Upper lobe of right lung (tissue), 1 donor: ENCODE measurements at places on chromosomes 2 and 18. TPM values are rescaled to one million over a fixed set of nuclear protein-coding genes. Genes with fewer than 3 reads are reported as not detected.

LINC00305 gene
- total RNA-seq: not detected

RGPD3 gene
- 0.12 TPM for total RNA-seq

GPR45 gene
- not detected for total RNA-seq

CD207 gene
- 3.6 TPM for total RNA-seq

PROM2 gene
- total RNA-seq: 6.0 TPM

CDH7 gene
- not detected for total RNA-seq

NTSR2 gene
- total RNA-seq: not detected

GRCh38 chr18:59502274-59503175, 143.5 kb upstream of the LMAN1 start:
- H3K4me1 ChIP-seq: no peaks in the 10 kb centered on the region
- H3K36me3 ChIP-seq: no peaks in the 10 kb centered on the region
- H3K27ac ChIP-seq: peak overlapping the region; percentile 74
- H3K4me3 ChIP-seq: no peak overlapping the region

DNA sequence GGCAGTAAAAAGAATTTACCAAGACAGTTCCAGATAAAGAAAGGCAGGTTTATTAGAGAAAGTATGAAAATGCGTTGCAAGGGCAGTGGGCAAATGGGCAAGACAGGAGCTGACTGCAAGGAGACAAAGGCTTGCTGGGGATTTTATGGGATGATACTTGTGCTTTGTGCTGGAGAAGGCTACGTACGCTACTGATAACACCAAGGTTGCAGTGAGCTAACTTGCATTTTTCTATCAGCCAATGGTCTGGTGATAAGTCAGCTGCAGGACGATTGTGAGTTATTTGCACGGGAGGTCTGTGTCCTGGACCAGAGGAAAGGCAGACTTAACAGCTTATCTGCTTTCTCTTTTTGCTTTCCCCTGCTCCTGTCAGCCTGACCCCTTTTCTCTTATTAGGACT, 116.5 kb downstream of the PMS1 start:
- no peak for DNase-seq
- no peaks in the 10 kb centered on the region for H3K36me3 ChIP-seq
- no peak overlapping the region for H3K4me3 ChIP-seq
- H3K27me3 ChIP-seq: no peaks in the 10 kb centered on the region

DNA sequence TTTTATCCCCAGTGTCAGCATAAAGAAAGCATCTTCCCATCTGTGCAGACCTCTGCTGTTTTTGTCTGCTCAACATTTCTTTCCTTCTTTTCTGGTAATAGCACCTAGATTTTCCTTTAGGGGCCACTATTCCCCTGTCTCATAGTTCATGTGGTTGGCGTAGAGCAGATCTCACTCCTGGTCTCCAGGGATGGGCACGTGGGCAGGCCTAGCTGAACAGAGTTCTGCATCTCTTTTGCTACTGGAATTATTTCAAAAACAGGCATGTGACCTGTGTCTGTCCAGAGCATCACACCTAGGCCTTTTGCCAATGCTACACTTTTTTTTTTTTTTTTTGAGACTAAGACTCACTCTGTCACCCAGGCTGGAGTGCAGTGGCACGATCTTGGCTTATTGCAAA, 17.7 kb upstream of the ICOS start:
- DNase-seq: no peak
- no peaks in the 10 kb centered on the region for H3K4me1 ChIP-seq
- no peaks in the 10 kb centered on the region for H3K36me3 ChIP-seq
- no peaks in the 10 kb centered on the region for H3K27me3 ChIP-seq
- H3K4me3 ChIP-seq: no peak overlapping the region

DNA sequence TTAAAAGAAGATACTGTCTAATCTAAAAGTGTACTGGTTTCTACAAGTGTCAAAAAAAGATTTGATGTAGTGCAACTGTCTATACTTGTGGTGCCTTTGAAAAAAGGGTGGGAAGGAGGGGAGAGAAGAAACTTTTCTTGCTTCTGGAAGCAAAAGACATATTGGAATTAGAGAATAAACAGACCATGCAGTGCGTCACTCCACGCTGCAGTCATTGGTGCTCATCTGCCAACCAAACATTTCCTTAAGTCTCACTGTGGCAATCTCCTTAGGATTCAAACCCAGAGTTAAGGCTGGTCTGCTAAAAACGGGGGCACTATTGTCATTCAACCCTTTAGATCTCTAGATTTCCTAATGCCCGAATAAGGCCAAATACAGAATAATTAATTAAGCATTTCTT, 50.9 kb downstream of the PELI1 start:
- H3K27ac ChIP-seq: no peak overlapping the region
- no peak overlapping the region for H3K4me3 ChIP-seq
- DNase-seq: no peak
- peaks cover 3% of the 10 kb centered on the region for H3K4me1 ChIP-seq

DNA sequence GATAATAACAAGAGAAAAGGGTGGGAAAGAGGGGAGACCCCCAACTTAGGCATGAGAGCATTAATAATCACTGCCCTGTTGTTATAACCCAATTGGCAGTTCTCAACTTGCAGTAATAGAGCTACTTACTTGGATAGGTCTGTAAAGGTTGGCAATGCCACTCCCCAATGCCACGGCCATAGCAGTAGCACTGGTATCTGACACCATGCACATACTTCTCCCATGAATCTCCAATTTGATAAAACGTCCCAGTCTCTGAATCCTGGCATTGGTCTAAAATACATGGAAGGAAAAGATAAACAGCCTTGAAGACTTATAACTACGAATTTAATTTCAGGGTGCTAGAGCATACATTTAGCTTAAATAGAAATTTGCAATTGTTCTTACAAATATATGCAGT, 16.8 kb downstream of the FN1 start:
- H3K27ac ChIP-seq: peak overlapping the region; percentile 2
- H3K27me3 ChIP-seq: no peaks in the 10 kb centered on the region
- no peak overlapping the region for H3K4me3 ChIP-seq
- H3K4me1 ChIP-seq: no peaks in the 10 kb centered on the region
- H3K36me3 ChIP-seq: peaks cover 24% of the 10 kb centered on the region

DNA sequence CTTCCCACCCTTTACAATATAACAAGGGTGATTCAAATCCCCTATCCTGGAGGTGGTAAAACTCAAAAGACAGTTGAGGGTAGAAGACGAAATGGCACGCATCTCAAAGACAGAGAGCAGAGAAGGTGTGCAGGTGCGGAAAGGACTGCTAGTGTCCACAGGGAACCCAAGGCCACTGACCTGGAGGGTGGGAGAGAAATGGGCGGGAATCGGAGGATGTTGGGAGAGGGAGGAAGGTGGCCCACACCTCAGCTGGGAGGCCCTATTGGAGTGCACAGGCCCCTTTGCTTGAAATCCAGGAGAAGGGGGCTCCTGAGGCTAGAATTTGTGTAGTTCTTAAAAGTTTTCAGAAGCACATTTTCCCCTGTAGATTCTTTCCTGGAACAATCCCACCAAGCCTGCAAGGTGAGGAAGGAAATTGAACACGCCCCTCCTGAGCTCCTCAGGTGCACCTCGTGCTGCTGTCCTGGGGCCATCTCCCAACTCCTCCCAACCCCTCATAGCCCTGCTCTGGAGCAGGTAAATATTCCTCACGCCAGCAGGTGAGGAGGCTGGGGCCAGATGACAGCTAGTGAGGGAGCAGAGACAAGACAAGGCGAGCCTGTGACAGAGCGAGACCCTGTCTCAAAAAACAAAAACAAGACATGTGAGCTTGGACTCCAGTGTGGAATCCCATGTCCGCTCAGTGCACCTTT, 99.3 kb downstream of the MCFD2 start:
- H3K4me3 ChIP-seq: no peak overlapping the region
- DNase-seq: no peak
- no peaks in the 10 kb centered on the region for H3K36me3 ChIP-seq
- H3K27ac ChIP-seq: no peak overlapping the region
- H3K27me3 ChIP-seq: no peaks in the 10 kb centered on the region
- H3K4me1 ChIP-seq: peaks cover 62% of the 10 kb centered on the region

GRCh38 chr2:15780912-15781574, 159.3 kb upstream of the MYCN start:
- no peak overlapping the region for H3K27ac ChIP-seq
- H3K4me3 ChIP-seq: no peak overlapping the region
- no peaks in the 10 kb centered on the region for H3K36me3 ChIP-seq
- H3K4me1 ChIP-seq: no peaks in the 10 kb centered on the region

- no peak overlapping the region for H3K27ac ChIP-seq
- H3K4me3 ChIP-seq: no peak overlapping the region
- no peak for DNase-seq
- H3K27me3 ChIP-seq: no peaks in the 10 kb centered on the region
Measured at GRCh38 chr18:22296304-22296703, 121.4 kb downstream of the CTAGE1 start.

DNA sequence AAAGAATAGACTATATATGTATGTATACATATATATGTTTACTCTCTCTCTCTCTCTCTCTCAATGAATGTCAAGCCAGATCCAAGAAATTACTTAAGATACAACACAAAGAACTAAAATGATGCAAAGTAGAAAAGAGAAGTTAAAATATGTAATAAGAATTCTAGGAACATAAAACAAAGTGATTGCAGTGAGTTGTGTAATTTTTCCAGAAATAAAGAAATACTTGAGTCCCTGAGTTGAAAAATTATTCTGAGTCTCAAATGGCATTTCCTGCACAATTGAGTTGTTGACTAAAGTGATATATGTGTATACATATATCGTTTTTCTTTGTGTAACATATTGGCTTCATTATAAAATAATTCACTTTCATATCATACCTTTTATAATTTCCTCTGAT, 262.4 kb downstream of the INSIG2 start:
- no peaks in the 10 kb centered on the region for H3K4me1 ChIP-seq
- H3K36me3 ChIP-seq: no peaks in the 10 kb centered on the region
- DNase-seq: no peak
- no peak overlapping the region for H3K27ac ChIP-seq
- H3K4me3 ChIP-seq: no peak overlapping the region
- no peaks in the 10 kb centered on the region for H3K27me3 ChIP-seq

- H3K4me1 ChIP-seq: peaks cover 4% of the 10 kb centered on the region
- H3K36me3 ChIP-seq: peaks cover 96% of the 10 kb centered on the region
- no peak overlapping the region for H3K27ac ChIP-seq
- H3K4me3 ChIP-seq: no peak overlapping the region
- no peak for DNase-seq
- no peaks in the 10 kb centered on the region for H3K27me3 ChIP-seq
Measured at GRCh38 chr18:23536204-23536603, 32.9 kb downstream of the RMC1 start.

DNA sequence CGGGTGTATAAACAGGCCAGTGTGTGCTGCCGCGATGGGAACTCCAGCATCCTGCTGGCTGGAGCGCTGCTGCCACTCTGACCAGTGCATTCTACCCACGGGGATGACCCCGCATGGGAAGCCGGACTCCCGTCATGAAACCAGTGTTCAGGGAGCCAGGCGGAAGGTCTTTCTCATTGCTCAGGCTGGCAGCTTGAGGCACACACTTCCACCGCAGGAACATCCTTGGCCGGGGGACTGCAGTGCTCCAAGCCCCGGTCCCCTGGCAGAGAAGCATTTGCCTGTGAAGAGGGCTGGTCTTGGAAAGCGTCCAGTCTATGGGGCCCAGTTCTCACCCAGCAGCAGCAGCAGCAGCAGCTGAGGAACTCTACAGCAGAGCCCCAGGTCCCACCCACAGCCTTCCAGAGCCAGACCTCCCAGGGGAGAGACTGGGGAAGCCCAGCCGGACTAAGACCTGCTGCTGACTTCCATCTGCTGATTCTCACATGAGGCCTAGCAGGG, 235.9 kb downstream of the KLHL29 start:
- H3K4me3 ChIP-seq: no peak overlapping the region
- peaks cover 23% of the 10 kb centered on the region for H3K4me1 ChIP-seq
- no peak overlapping the region for H3K27ac ChIP-seq
- DNase-seq: peak; percentile 57
- no peaks in the 10 kb centered on the region for H3K27me3 ChIP-seq
